Left lobe of liver (tissue), 2 donors: ENCODE measurements at places on chromosomes 16 and 17.

GRCh38 chr17:76235883-76236282 is 4.4 kb downstream of the RNF157 start:
- DNase-seq: no peak

- DNase-seq: no peak
Observed at GRCh38 chr16:4016005-4016352, 100.3 kb downstream of the ADCY9 start.

DNA sequence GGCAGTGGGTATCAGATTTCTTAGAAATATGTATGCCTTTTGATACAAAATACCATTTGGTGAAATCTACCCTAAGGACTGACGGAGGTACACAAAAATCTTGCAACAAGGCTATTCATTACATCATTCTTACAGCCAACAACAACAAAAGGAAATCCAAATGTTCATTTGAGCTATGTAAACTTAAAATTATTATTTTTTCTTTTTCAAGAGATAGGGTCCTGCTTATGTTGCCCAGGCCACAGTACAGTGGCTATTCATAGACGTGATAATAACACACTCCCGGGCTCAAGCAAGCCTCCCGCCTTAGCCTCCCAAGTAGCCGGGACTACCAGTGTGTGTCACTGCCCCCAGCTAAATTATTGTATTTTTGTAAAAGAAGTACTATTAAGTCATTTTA is 9.0 kb downstream of the SRR start:
- no peak for DNase-seq

DNA sequence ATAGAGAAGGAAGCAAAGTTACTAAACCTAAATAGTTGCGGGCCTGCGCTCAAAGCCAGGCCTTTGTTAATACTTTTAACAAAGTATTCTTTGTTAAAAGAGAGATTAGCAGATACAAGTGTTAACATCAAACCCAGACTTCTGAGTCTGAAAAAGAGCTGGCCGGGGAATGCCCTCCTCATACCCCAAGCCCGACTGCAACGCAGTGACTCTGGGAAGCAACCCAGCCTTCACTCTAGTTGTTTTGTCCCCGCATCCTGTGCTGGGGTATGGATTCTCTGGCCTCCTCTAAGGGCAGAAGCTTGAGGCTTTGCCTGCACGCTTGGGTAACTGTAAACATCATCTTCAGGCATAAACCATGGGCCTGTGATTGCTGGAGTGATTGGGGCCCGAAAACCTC is 48.3 kb downstream of the ADCY7 start:
- no peak for DNase-seq

GRCh38 chr17:38560503-38561318 is 45.0 kb downstream of the SRCIN1 start:
- DNase-seq: no peak

DNA sequence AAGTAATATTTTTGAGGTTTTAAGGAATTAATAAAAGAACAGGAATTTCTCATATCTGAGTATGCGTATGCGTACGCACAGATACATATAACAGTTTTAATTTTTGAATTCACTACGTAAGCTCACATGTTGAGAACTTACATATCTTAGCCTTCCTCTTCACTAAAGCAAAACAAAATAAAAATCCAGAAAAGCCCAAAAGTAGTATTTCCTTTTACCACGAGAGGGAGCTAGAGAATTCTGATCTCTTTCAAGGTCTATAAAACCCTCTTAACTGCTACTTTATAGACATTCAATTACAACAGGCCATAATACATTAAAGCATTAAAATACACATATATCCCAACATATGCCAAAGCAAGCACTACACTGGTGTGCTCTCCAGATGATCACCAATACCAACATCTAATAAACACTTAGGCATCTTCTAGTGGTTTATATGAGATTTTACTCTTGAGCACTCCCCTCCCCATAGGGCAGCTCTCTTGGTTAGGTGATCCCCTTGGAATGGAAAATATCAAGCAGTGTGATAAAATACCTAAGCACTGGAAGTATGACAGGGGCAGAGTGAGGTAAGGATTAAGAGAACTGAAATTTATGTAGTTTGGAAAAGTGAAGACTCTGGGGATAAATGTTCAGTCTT is 94.0 kb downstream of the SKAP1 start:
- no peak for DNase-seq

DNA sequence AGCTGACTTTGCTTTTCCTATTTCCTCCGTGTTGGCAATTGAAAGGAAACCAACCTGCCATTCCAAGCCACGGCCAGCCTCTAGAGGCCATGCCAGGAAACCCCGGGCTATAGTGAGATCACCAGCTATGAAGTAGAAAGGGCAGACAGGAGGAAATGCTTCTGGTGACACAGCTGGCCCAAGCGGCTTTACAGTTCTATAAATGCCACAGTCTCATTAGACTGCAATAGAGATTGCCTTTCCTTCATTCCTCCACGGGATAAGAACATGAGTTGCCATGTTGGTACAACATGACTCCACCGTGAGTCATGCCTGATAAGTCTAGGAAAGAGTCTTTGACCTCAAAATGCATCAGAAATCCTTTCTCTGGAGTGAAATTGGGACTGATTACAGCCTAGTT is 384.9 kb downstream of the GRIN2A start:
- DNase-seq: no peak

GRCh38 chr17:65576939-65577338 is 15.5 kb upstream of the AXIN2 start:
- DNase-seq: no peak

DNA sequence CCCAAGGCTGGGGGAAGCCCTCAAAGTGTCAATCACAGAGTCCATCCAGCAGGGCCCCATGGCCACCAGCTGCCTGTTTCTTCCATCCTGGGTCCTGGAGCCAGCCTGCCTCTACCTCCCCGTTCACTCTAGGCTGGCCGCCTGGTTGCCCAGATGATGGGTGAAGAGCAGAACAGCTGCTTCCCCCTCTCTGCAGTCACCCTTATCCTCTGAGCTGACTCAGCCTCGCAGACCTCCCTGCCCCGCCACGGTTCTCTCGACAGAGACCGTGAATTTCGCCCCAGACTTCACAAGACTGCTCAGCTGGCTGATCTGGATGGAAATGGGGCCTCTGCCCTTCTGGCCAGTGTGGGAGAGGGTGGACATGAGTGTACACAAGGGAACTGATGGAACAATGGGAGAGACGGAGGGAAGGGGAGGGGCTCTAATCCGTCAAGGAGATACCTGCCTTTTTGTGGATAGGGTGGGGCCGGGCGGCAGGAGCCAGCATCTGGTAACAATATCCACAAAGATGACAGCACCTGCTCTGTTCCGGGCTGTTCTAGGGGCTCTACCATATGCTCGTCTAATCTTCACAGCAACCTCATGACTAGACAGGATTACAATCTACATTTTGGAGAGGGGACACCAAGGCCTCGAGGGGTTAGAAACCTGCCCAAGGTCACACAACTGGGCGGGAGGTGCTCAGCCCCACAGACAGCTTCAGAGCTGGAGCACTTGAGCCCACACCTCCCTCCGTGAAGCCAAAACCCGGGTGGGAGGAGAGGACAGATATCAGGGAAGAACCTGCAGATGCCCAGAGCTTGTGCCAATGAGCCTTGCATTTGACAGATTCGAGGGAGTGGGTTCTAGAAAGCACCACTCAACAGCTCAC is 136.0 kb downstream of the SDK2 start:
- DNase-seq: no peak

DNA sequence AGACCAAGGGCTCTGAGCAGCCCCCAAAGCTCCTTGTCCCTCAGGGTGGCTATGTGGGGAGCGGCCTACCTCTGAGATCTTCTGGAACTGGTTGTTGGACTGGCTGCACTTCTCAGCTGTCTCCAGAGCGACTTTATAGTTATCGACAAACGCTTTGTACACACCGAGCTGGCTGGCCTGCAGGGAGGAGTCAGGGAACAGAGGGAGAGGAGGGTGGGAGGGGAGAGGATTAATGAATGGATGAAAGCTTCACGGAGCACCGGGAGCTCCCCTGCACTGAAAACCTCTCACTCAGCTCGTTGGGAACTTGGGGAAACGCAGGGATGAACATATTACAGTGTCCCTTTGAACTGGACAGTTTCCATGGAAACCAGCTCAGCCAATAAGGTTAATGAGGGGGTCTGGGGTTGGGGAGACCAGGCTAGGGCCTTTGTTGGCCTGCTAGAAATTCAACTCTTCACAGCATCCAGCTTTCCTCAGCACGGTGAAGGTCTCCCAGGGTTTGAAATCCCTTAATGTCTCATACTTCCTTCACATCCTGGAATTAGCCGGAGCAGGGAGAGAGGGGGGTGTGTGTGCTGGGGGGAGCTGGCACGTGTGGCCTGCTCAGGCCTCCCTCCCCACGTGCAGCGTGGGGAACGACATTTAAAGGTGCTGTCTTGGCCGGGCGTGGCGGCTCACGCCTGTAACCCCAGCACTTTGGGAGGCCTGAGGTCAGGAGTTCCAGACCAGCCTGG is 86.7 kb downstream of the TIMM22 start:
- DNase-seq: no peak

GRCh38 chr16:11448796-11449416 is 103.6 kb downstream of the RMI2 start:
- no peak for DNase-seq

GRCh38 chr17:4509401-4509800 is 10.7 kb downstream of the SPNS2 start:
- DNase-seq: no peak

- no peak for DNase-seq
Observed at GRCh38 chr16:73912281-73912680, 384.3 kb upstream of the PSMD7 start.

- no peak for DNase-seq
Observed at GRCh38 chr17:55407641-55408566, 13.7 kb downstream of the MMD start.

DNA sequence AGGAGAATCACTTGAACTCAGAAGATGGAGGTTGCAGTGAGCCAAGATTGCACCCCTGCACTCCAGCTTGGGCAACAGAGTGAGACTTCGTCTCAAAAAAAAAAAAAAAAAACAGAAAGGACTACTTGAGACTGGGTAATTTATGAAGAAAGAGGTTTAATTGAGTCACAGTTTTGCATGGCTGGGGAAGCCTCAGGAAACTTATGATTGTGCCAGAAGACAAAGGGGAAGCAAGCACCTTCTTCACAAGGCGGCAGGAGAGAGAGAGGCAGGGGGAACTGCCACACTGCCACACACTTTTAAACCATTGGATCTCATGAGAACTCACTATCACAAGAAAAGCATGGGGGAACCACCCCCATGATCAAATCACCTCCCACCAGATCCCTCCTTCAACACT is 9.0 kb upstream of the MILR1 start:
- DNase-seq: no peak
